Myocyte (in vitro differentiated cells): ENCODE measurements at places on chromosomes 12 and 14.

DNA sequence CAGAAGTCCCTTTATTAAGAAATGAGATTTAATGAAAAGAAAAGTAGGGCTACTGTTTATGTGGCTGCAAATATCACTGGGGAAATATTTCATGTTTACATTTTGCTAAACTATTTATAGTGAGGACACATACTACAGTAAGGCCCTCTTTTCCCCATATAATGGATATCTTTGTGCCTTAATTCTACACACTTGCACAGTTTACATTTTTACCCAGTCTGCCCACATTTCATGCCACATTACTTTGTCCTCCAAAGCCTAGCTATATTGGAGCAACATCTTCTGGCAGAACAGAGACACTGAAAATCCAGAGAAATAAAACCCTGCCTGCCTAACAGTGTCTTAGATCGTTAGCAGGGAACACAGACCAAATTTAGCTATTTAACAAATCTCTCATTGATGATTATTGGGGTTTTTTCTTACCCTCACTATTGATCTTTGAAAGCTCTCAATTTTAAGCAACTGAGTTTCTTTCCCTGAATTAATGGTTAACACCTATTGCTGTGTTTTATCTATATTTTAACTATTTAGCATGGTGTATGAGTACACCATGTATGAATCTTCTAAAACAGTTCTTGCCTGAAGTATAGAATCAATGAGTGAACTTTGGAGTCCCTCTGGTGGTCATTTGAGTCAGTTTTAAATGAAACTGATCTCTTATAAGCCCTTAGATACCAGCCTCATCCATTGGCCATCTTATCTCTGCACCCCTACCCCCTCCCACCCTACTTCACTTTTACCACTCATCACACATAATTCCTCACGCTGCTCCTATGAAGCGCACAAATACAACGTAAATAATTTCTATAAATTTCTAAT lies 170.2 kb downstream of the BCAT1 start:
- DNase-seq = no peak

- no peak for DNase-seq
Observed at GRCh38 chr12:90745211-90745610, 209.8 kb downstream of the CCER1 start.

- no peak for DNase-seq
Observed at GRCh38 chr12:52232203-52232673, 805 bp upstream of the KRT7 start.

- no peak for DNase-seq
Observed at GRCh38 chr12:29024117-29024516, 125.0 kb upstream of the FAR2 start.

DNA sequence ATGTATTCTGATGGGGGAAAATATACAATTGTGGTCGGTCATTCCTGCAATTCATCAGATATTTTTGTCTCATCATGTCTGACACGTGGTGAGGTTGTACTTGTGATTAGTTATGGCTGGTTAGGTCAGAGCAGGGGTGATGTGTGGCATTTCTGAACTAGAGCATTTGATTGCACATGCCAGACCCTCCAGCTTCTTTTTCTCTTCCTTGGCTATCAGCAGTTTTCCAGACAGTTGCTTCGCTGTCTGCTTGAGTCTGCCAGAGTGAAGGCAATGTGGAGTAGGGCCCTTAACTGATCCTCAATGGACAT lies 25.9 kb downstream of the TMEM117 start:
- no peak for DNase-seq

DNA sequence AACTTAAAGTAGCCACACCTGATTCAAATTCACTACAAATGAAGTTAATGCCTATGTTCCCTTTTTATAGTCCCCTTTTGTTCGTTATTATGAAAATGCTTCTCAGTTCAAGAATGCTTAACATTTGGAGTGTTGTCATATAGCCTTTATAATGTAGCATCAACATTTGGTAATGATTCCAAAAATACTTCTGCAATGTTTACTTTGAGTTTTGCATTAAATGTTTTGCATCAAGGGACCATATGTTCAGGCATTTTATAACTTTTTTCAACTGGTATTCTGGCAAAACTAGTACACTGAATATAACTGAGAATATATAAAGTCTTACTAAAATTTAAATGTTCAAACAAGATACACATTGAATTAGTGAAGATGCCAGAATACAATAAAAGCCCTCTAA lies 209.6 kb upstream of the SLC16A7 start:
- no peak for DNase-seq

DNA sequence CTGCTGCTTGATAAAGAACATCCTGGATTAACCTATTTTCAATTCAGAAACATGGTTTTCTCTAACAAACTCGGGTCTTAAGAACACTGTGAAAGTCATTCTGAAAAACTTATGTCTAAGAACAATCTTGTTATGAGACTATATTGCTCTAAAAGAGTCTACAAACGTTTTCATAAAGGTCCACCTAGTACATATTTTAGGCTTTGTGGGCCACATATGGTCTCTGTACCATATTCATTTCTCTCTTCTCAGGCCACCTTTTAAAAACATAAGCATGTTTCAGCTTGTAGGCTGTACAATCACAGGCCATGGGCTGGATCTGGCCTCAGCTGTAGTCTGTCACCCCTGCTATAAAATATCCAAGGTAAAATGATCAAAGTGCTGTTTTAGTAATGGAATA lies 39.9 kb downstream of the PPP4R3A start:
- no peak for DNase-seq

DNA sequence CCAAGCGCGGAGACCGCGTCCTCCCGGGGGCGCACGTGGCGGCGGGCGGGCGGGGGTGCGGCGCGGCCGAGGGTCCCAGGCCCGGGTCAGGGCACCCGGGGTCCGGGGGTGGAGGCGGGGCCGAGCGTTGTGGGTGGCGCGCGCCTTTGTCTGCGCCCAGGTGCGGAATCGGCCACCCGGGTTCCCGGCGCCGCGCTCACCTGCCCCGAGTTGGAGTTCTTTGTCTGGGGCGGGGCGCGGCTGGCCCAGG lies 50.1 kb downstream of the LRCOL1 start:
- no peak for DNase-seq

- DNase-seq = no peak
Observed at GRCh38 chr14:65228436-65228835, 126.1 kb upstream of the MAX start.

- DNase-seq = no peak
Observed at GRCh38 chr14:65286443-65286842, 126.1 kb upstream of the FUT8 start.

DNA sequence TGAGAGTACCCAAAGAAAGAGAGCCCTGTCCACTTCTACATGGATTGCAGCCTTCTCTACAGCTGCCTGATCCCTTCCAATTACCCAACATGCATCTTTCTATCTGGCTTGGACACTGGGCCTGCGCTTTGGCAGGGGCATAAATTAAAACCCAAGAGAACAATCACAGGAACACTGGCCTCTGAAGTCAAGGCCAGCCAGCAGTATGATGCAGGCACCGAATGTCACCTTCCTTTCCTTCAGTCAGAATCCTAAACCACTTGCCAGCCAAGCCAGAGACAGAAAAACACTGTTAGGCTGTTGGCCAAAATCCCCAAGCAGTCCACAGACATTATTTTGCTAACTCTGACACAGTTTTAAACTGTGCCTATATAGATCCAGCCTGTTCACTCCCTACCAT lies 113.7 kb downstream of the DUSP6 start:
- DNase-seq = no peak

GRCh38 chr14:105894978-105895881 lies 368.8 kb downstream of the TMEM121 start:
- no peak for DNase-seq

- no peak for DNase-seq
Observed at GRCh38 chr12:8493084-8493483, 20.2 kb upstream of the CLEC4D start.
